NCI-H460 (cell line): ENCODE measurements at places on chromosomes 5 and 9.

DNA sequence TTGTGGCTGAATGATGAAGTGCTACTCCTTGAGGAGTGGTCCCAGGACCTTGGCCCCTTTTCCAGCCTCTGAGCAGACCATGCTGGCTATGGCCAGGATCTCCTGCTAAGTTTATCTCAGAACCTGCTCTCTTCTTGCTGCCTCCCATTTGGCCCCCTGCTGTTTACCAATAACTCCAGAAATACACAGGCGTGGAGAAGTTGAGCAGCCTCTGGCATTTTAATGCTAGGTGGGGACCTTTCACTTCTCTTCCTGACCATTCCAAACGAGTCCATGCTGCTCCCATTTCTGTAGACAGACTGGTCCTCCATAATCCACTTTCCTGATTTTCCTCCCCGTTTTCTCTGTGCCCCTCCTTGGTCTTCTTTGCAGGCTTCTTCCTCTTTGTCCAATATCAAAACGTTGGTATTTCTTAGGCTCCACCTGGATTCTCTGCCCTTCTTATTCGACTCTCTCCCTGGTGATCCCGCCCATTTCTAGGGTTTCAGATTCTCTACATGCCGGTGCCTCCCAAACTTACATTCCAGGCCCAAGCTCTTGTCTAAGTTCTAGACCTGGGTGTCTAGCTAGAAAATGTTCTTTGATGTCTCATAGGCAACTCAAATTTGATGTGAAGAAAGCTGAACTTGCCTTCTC lies 33.4 kb upstream of the TNFAIP8 start:
- no peak for DNase-seq

DNA sequence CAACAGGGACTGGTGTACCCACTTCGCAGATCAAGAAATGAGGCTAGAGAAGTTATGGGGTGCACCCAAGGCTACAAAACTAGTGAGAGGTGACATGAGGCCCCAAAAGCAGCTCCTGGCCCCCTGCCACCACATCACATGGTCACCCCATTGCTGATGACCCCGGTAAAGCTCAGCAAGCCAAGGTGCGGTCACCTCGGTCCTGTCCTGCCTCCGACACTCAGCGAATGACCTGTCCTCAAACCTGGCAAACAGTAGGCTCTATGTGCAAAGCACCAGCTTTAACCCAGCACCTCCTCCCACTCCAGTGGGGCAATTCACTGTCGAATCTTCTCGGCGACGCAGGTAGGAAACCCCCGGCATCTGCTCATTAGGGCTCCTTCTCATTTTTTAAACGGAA lies 307.4 kb downstream of the RAB3C start:
- no peak for DNase-seq

- DNase-seq: no peak
Observed at GRCh38 chr5:32597041-32597629, 11.8 kb downstream of the SUB1 start.

- no peak for DNase-seq
Observed at GRCh38 chr5:8254674-8255073, 385.7 kb downstream of the MTRR start.

DNA sequence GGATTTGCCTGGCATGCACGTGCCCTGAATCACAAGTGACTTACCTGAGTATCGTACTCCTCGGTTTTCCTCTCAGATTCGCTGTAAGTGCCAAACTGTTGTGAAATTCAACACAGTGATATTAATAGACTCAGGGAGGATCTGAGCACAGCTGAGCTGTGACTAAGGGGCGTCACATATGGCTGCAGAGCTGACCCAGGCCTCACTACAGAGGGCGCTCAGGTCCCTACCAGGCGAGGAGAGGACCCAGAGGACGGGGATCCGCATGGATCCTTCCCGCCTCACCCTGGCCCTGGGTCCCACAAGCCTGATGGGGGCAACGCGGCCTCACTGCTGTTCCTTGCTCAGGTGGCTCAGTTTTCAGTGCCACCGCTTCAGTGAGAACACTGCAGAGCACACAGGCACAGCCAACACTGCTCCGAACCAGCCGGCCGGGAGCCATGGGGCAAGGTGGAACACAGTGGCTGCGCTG lies 20.1 kb downstream of the CLPTM1L start:
- no peak for DNase-seq

DNA sequence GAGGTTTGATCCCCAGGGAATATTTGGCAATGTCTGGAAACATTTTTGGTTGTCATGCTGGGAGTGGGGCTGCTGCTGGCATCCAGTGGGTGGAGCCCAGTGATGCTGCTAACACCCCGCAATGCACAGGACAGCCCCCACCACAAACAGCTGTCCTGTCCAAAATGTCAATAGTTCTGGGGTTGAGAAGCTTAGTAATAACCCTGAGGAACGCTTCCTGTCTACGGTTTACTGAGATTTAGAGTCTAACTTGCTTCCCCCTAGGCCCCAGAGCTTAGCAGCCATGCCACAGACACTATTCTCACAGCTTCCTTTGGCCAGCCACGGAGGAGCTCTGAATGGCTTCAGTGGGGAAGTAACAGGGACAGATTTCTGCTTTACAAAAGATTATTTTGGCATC lies 66.5 kb downstream of the MSX2 start:
- no peak for DNase-seq

- no peak for DNase-seq
Observed at GRCh38 chr5:168796593-168797580, 217.7 kb upstream of the PANK3 start.

DNA sequence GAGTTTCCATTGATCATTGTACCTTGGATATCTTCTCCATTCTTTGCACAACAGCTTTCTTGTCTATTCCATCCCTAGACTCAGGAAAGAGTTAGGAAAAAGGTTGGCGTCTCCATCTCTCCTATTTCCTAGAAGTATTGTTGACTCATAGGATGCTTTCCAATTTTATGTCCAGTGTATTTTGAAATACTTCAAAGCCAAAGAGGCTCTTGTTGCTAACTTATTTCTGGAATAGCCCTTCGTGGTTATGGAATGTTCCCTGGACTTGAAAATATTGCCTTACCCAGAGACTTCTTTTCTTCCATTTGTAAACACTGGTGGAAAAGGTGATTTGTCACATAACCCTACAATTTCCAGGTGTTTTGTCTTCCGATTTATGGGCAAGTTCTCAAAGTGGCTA lies 402.3 kb upstream of the ZNF608 start:
- no peak for DNase-seq

DNA sequence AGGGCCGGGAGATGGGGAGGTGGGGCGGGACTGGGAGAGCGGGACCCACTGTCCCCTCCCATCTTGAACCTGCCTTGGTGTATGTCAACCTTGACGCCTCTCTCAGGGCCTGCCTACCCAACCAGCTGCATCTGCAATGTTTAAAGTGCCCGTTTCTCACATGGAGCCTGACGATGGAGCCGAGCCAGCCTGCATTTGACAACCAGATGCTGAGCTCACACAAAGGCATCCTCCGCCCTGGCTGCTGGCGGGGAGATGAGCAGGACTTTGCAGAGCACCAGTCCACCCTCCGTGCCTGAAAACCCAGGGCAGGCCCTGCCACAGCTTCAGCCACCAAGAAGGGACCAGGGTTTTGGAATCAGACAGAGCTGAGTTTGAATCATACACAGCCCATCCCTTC lies 141.1 kb upstream of the SMIM23 start:
- DNase-seq: no peak

- DNase-seq: no peak
Observed at GRCh38 chr9:127264462-127265219, at the start of gene GARNL3. TSS of gene GARNL3 (plus strand) at chr9:127264774. CDS start at chr9:127264878, 104 bp downstream.

DNA sequence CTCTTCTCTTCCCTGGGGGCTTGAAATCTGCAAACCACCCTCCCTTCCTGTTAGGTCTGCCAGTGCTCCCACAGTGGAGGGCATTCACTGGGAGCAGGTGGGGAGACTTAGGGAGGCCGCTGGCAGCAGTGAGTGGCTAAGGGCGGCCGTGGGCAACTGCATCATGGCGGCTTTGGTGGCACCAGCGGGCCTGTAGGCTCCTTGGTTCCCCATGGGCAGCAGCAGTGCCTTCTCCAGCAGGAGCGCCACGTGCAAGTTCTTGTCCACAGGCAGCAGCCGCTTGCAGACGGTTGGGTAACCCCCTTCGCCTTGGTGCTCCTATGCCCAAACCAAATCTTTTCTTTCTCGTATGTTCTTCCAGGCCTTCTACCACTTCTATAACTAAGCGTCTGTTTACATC lies 158.2 kb downstream of the SREK1 start:
- no peak for DNase-seq

- no peak for DNase-seq
Observed at GRCh38 chr5:111434800-111435199, 77.5 kb downstream of the STARD4 start.
